ENCODE measurements at places on chromosomes 6 and 20.
A peak's percentile ranks its signal among the peaks of the same experiment; 100 is the strongest.

GRCh38 chr6:41536795-41537758 lies 9.1 kb upstream of the FOXP4 start:
- DNase-seq = peak; percentile 88

DNA sequence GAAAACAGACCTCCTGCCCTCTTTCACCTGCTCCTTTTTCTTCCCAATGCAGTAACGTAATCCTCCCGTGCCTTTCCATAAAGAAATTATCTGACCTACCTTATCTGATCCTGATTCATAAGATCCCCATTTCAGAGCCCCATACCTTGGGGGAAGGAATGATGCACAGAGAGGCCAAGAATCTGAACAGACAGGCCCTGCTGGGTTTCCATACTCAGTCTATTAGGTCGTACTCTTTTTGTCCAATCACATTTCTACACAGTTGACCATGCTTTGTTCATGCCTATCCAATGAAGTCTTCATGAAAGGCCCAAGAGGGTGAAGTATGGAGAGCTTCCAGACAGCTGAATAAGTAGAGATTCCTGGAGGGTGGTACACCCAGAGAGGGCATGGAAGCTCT lies 25.3 kb downstream of the SRPK1 start:
- no peak for DNase-seq

GRCh38 chr20:6641012-6641411 lies 126.5 kb upstream of the BMP2 start:
- no peak for DNase-seq

GRCh38 chr20:7712661-7713060 lies 227.6 kb downstream of the HAO1 start:
- no peak for DNase-seq

- DNase-seq = no peak
These were observed 1.1 kb downstream of the L3MBTL3 start for GRCh38 chr6:130019326-130020072.

GRCh38 chr20:25457886-25458680 lies 50.6 kb downstream of the GINS1 start:
- DNase-seq = no peak

DNA sequence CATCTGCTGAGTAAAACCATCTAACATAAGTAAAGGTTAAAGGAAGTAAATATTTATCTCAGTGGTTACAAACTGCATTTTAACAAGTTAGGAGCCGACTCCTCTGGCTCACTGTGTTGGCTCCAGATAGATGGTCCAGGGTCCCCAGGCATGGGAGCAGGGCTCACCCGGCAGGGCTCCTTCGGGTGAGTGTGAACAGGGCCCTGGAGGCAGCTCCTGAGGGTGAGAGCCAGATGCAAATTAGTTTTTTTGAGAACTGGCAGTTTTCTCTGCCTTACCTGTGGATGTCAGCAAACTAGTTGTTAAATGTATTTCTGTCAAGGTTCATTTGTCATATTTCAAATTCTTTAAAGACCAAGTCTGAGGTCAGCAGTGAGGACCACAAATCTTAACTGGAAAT lies 21.5 kb downstream of the TPBG start:
- DNase-seq = no peak

DNA sequence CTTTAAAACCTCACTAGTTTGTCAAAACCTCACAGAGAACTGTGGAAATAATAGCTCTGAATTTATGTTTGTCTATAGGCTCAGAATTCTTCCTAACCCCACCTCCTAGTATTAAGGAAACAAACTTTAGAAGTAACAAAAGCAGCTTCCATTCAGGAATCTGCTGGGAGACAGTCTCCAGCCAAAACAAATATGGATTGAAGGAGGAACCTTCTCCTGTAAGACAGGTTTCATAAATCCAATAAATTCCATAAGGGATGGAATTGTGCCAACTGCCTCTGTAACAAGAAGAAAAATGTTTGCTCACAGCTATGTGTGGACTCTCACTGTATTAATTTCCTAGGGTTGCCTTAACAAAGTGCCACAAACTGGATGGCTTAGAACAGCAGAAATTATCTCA lies 7.5 kb downstream of the SYCP2 start:
- DNase-seq = no peak

GRCh38 chr6:16230953-16231352 lies 7.4 kb upstream of the GMPR start:
- DNase-seq = no peak

- no peak for DNase-seq
These were observed 38.2 kb downstream of the SAMD5 start for GRCh38 chr6:147546501-147547368.

- no peak for DNase-seq
These were observed 128.8 kb downstream of the FOXO3 start for GRCh38 chr6:108689272-108690161.

DNA sequence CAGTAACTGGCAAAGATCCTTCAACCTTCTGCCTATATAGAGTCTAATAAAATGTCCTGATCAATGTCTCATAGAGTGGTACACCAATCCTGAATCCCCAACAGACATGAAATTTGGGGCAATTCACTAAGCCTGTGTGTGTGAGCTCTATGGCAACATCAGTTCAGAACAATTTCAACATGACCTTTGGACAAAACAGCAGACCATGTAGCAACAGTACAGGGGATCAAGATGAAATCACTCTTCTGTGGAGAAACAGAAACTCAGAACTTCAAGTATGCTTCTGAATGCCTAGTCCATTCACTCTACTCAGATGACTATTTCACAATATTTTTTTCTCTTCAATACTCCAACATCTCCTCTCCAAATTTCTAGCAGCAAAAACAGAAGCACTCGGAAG lies 49.1 kb upstream of the OPRM1 start:
- no peak for DNase-seq

DNA sequence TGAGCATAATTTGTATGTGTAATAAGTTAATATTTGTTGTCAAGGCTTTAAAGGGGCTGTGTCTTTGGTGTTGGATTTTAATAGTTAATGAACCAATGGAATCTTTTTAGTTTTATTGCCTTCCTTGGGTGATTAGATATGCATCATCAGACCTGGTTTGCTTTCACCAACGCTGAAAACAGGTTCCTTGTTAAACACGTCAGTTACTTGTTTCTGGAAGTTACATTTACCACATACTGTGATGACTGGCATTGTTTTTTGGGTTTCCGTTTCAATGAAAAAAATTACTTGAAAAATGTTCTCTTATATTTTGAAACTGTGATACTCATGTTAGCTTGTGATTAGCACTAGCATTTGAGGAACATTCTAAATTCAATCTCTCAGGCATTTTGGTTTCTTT lies 58.6 kb upstream of the RNF144B start:
- DNase-seq = no peak

DNA sequence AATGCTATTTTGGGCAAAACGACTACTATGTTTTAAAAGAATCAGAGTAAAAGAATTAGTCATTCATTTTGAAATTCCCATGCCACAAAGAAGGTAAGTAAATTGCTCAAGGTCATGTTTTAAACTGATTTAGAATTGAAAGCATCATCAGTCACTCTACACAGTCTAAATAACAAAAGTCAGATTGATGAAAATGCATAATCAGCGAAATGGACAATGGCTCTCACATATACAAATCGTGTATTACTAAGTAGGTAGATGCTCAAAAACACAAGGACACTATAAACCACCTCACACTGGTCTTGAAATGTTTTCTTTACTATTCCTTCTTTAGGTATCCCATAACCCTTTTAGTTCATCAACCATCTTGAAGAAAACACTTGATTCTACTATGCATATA lies 135.4 kb downstream of the OPN5 start:
- no peak for DNase-seq

DNA sequence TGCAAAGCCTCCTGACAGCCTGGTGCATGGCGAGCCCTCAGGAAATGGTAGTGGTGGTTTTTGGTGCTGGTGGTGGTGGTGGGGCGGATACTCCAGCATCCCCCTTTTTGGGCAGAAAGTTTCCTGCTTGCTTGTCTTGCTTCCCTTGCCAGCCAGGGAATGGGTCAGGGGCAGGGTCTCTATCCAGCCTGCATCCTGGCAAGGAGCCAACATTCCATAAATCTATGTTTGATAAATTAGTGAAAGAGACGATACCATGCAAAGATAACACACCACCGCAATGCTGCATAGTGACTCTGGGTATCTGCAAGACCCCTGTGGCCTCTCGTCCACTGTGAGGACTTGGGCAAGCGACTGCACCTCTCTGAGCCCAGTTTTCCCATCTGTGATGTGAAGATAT lies 246.2 kb downstream of the LRFN2 start:
- no peak for DNase-seq

GRCh38 chr20:3325864-3326263 lies 81.6 kb downstream of the DNAAF9 start:
- DNase-seq = no peak

- DNase-seq = peak; percentile 45
These were observed 270.0 kb upstream of the MARCKS start for GRCh38 chr6:113587078-113587699.

GRCh38 chr6:148223424-148223842 lies 119.2 kb upstream of the SASH1 start:
- DNase-seq = no peak

GRCh38 chr6:76003686-76004085 lies 68.8 kb downstream of the IMPG1 start:
- DNase-seq = no peak

DNA sequence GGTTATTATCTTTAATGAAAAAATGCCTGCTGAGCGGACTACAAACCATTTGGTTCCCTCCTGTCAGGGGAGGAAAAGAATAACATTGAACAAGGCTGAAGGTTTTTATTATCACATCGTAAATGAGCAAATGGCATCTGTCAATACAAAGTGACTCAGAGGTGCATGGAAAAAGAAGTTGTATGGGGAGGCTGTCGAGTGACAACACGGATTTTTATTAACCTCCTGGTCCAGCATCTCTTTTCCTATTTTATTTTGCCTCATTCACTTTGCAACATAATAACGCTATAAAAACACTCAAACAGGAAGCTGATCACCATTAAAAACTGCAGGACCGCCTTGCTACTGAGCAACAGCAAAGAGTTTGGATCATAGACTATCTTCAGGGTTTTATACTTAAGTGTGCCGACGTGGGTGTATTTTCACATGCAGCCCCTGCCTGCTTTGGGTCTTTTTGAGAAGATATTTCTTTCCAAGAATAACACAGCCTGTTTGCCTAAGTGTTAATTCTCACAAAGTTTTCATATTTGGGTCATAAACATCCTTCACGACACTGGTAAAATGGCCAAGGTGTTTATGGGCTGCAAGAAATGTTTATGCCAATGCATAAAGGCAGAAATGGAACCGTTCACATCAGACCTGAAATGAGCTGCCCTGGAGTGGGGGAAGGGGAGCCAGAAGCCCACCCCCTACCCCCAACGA lies 132.1 kb upstream of the SALL4 start:
- DNase-seq = no peak

GRCh38 chr6:36230371-36230770 lies 33.8 kb downstream of the BRPF3 start:
- DNase-seq = no peak

DNA sequence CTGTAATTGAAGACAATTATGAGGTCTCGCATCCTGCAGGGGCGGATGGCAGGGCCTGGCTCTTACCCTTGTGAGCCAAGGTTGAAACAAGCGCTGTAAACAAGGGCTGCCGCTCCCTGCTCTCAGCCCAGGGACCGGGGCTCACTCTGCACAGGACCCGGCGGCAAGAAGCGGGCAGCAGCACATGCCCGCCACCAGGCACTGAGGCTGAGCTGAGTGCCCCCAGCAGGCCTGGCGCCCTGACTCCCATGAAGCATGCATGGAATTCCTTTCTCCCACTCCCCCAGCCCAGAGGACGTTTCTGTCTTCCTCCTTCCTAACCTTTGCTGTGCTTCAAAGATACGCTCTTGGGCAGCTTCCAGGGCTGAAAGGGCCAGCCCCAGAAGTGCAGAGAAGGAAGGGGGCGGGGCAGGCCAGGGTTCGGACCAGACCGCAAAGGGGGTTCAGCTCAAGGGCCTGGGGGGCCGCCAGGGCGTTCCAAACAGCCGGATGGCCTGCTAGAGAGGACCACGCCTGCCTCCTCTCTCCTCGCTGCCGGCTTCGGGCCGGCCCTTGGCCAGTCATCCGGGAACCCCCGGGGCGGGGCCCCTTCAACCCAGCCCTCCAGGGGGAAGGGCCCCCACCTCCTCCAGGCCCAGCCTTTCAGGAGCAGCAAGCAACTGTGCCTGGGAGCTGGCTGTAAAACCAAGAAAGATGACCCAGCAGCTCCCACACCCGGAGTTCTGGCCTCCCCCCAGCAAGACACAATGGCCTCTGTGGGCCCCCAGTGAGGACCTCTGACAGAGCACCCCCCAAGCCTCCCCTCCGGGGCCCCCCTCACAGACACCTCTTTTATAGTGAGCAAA lies 109.9 kb downstream of the NOL4L start:
- no peak for DNase-seq

DNA sequence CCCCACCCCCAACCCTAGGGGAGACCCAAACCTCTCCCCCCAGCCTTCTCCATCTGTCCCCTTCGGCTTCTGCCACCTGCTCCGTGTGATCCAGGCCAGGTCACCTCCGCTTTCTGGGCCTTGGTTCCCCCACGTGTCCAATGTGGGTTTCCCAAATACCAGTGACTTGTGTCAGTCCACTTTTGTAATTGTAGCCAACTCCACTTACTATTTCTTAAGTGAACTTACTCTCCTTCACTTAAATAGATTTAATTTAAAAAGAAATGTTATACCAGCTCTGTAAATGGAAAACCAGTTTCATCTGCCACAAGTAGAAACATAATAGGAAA lies 10.0 kb upstream of the FAM110A start:
- no peak for DNase-seq

DNA sequence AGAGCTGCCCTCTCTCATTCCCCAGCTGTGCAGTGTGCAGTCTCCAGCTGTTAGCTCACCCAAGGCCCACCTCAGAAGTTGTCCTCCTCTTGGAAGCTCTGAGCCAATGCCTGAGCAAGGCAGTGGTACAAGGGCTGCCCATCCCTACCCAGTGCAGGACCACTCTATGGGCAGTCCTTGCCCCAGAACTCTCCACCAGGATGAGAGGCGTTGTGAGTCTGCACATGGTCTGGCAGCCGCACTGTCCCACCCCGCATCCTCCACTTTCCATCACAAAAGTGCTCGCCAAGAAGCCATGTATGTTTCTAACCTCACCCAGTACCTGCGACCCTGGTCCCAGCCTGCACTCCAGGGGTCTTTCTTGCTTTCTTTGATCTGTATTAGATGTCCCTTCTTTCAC lies 175.1 kb upstream of the PMEPA1 start:
- no peak for DNase-seq

DNA sequence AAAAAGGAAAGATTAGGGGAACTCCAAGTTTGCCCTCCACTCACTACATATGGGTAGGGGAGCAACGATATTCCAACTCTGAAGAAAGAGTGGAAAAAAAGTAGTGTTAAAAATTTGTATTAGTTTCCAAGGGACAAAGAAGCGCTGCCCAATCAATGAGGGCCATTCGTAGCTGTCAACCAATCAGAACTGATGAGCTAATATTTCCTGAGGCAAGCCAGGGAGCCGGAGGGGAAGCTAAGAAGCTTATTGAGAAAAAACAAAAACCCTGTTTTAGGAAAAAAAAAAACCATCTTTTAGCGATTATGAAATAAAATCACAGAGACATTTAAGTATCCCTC lies 59.5 kb downstream of the TRIM38 start:
- peak; percentile 55 for DNase-seq

Measured in NCI-H1092 (cell line).